Heart left ventricle (tissue), 16 donors: ENCODE measurements at places on chromosomes 1 and 21. TPM values are rescaled to one million over a fixed set of nuclear protein-coding genes. Genes with fewer than 3 reads are reported as not detected.
A peak's percentile ranks its signal among the peaks of the same experiment; 100 is the strongest.

ADPRS gene
- polyA plus RNA-seq, result 31.2 TPM

ELOVL1 gene
- 25.7 TPM for polyA plus RNA-seq

ASCL5 gene
- polyA plus RNA-seq, result not detected

RPE65 gene
- not detected for polyA plus RNA-seq

TINAGL1 gene
- polyA plus RNA-seq, result 354 TPM

MYCL gene
- polyA plus RNA-seq, result 0.15 TPM

- no peak for DNase-seq
These were observed 106.1 kb downstream of the RIPK4 start for GRCh38 chr21:41660748-41661147.

GRCh38 chr21:42569732-42570301, 56.2 kb downstream of the SLC37A1 start:
- DNase-seq, result peak; percentile 52

GRCh38 chr1:214209260-214209808, 71.6 kb upstream of the SMYD2 start:
- no peak for DNase-seq

DNA sequence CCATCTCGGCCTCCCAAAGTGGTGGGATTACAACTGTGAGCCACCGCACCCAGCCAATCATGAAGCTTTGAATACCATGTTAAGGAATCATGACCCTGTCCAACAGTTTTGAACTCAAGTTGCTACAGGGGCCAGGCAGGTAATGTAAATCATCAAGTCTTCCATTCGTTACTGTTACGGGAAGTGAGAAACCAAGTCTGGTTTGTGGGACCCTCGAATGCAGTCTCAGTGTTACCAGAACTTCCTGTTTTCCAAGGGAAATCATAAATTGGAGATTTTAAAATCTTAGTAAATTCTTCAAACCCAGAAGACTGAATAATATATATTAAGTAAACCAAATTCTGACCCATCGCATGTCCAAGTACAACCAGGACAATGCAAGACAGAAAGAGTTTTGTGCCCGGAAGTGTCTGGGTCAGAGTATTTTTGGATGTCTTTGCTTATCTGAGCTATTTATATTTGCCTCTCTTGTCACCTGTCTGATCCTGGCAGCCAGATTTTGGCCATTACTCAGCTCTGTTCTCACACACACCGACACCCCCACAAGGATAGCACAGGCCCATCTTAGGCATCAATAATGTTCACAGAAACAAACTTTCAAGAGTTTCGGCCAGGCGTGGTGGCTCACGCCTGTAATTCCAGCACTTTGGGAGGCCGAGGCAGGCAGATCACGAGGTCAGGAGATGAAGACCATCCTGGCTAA, 8.8 kb downstream of the ATP5IF1 start:
- peak; percentile 54 for DNase-seq

DNA sequence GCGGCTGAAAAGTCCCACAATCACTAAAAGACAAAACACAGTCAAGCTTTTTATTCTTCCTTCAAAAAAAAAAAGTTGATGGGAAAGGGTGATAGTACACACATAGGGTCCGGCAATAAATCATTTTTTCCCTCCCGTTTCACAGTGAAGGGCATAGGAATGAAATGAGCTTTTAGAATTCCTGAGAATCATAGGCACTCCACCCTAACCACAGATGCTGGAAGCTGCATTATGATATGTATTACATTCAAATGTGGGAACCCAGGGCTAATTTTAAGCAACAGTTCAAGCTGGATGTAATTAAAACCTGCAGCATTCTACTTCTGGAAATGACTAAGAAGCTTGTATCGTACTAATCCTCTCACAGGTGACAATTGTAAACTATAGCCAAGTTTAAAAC, 75.7 kb upstream of the KCNJ15 start:
- DNase-seq, result no peak

- no peak for DNase-seq
These were observed 400 bp upstream of the PGBD2 start for GRCh38 chr1:248905662-248906008.

DNA sequence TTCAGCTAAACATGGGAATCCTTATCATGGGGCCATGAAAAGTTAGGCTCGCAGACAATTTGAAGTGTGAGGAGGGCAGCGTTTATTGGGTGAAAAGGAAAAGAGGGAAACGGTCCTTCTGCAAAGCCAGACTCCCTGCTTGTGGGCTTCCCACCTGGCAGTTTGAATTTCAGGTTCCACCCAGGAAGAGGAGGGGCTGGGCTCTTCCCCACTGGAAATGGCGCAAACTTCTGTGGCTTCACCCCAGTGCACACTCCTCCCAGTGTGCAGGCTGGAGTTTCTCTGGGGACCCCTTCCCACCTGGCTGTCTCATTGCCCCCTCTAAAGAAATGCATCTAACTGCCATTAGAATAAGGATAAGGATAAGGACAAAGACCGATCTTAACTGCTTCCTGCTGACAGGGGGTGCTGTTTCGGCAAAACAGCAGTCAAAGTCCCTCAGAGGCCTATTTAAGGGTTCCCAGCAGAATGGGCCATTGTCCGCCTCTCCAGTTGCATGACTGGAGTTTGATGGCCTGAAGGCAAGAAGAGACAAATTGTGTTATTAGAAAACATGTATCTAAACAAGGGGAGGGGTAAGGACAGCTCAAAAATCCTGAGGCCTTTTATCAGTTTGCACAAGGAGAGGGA, 20.4 kb downstream of the AIM2 start:
- no peak for DNase-seq

GRCh38 chr1:54652168-54652567, 10.6 kb downstream of the MROH7 start:
- DNase-seq, result no peak

GRCh38 chr1:224801844-224802490, 127.5 kb upstream of the DNAH14 start:
- no peak for DNase-seq
